ENCODE measurements at places on chromosomes 16 and 17.

DNA sequence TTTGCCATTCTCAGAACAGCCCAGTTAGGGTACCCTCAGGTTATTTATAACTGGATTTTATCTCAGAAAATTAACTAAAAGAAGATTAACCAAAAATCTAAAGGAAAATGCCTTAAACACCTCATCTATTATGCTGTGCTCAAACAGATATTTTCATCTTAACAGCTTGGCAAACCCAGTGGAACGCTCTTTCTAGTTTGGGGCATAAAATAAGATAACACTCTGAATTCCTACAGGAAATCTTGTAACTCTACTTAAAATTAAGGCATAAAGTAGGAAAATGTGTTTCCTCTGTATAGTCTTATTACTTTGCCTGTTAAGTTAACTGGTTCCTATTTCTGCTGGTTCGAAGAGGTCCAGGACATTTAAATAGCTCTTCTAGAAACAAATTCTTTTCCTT, 723.9 kb downstream of the MAF start:
- no peak for DNase-seq

- no peak for DNase-seq
Observed at GRCh38 chr17:5895276-5895675, 174.9 kb upstream of the WSCD1 start.

DNA sequence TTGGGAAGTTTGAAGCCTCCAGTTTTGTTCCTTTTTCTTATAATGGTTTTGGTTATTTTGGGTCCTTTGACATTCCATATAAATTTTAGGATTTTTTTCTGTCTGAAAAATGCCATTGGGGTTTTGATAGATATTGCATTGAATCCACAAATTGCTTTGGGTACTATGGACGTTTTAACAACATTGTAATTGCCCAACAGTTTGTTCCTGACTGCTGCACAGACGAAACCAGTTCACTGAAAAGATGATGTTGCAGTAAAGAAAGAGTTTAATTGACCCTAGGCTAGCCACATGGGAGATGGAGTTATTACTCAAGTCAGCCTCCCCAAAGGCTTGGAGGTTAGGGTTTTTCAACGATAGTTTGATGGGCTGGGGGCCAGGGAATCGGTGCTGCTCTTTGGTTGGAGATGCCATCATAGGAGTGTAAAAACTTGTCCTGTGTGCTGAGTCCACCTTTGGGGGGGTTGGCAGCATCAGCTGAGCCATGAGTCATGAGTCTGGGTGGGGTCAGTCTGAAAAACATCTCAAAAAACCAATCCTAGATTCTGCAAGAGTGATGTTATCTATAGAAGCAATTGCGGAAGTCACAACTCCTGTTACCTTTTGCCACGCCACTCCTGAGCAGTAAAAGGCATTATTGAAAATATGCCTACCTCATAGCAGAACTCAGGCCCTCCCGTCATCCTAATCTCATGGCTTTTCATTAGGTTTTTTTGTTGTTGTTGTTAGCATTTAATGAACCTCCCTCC, 2.7 kb upstream of the PRSS41 start:
- DNase-seq = no peak

GRCh38 chr16:23039118-23039517, 110.1 kb downstream of the USP31 start:
- no peak for DNase-seq

GRCh38 chr16:1973461-1974156, 1.8 kb downstream of the TBL3 start:
- DNase-seq = no peak

DNA sequence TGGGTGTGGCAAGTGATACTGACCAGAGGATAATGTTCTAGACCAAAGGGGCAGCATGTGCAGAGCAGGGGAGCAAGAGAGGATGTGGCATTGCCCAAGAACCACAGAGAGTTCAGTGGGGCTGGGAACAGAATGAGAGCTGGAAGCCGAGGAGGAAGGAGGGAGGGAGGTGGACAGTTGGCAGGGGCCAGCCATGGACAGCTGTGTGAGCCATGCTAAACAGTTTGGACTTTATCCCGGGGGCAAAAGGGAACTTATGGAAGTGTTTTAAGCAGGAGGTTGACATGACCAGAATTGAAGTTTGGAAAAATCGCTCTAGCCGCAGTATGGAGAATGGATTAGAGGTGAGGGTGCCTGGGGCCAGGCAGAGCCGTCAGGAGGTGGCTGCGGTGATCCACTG, 29.4 kb upstream of the TMEM132E start:
- DNase-seq = no peak

GRCh38 chr17:50955667-50956120, 89.5 kb upstream of the TOB1 start:
- no peak for DNase-seq

DNA sequence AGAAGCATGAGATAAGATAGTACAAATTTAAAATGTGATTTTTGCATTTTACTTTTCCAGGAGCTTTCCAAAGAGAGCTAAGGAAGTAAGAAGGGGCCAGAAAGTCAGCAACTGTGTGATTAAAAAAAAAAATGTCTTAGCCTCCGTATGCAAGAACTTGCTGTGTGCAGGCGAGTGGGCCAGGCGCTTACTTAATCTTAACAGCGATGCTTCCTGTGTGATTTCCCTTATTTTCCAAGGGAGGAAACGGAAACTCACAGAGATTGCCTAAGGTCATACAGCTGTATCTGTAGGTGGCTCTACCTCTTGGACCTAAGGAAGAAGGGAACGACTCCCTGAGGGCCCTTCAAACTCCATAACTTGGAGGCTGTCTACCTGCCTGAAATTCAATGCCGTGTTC, 11.1 kb downstream of the HS3ST3B1 start:
- no peak for DNase-seq

- no peak for DNase-seq
Observed at GRCh38 chr16:66263973-66264310, 102.5 kb upstream of the CDH5 start.

- no peak for DNase-seq
Observed at GRCh38 chr16:10314317-10314716, 71.5 kb upstream of the ATF7IP2 start.

GRCh38 chr17:42928714-42929496, 28.3 kb downstream of the G6PC1 start:
- no peak for DNase-seq
